ENCODE measurements at places on chromosomes 11 and 22.

- no peak for DNase-seq
These were observed 22.5 kb downstream of the CLPB start for GRCh38 chr11:72411623-72412419.

- DNase-seq: no peak
These were observed 812.2 kb upstream of the LUZP2 start for GRCh38 chr11:23684701-23685100.

DNA sequence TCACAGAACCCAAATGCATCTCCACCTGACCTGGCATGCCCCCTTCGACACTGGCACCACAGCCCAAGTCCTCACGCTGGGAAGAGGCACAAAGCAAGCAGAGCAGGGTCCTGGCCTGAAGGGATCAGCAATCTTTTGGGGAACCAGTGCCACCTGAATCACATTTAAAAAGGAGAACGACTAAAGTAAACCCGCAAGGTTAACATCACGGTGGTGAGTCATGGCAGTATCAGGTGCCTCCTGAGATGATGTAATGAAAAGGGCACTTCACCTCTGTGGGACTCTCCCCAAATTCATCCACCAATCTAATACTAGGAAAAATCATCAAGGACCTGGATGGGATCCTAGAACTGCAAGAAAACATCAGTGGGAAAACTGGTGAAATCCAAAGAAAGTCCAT lies 44.9 kb downstream of the PACSIN2 start:
- no peak for DNase-seq

GRCh38 chr22:27782088-27782487 lies 19.5 kb downstream of the MN1 start:
- no peak for DNase-seq

- DNase-seq: peak; percentile 50
These were observed at the start of gene RHOG for GRCh38 chr11:3840870-3841425. Gene RHOG, minus strand, starts transcription at chr11:3840959. Its CDS starts 12,821 bp downstream, at chr11:3828138.

DNA sequence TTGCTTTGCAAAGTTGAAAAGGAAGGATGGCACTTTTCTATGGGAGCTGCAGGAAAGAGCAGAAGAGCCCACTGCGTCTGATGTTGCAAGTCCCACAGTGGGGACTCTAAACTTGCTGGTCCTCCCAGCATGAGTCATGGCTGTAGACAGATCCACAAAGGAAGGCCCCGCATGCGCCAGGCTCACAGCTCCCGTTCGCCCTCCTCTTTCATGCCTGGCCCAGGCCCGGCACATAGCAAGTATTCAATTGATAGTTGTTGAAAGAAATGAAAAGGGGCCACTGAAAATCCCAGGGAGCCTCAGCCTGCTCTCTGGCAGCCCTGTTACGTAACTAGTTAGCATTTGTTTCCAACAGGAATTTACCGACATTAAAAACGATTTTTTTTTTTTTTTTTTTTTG lies 18.9 kb downstream of the AP1B1 start:
- no peak for DNase-seq

DNA sequence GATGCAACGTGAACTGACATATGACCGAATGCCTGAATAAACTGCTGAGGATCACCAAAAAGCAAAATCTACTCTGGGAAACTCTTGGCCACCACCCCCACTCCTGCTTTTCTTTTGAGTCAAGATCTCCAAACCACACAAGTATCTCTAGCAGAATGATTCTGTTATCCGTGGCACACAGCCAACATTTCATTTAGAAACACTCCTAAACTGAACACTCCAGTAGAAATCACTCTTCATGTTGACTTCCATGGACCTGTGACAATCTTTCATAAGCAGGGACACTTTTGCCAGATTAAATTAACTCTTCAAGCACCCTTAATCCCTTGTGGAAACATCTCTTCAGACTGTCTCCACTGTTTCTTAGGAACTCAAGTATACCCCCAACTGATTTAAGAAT lies 44.4 kb downstream of the VSIG10L2 start:
- no peak for DNase-seq

DNA sequence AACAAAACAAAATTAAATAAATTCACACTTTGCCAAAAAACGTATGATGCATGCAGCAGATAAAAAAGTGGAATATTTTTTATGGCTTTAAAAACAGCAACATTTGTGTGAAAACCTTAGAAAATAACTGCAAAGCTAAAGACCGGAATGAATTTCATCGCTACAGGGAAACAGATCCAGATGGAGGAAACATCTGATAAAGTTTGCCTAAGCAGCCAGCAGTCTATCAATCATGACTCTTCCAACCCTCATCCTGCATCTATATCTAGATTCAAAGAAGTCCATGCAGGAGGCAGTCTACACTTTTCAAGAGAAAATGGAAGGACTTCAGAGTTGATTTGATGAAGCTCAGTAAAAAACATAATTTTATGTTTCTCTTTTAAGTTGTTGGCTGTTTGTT lies 126.8 kb downstream of the SWAP70 start:
- no peak for DNase-seq

GRCh38 chr11:57497303-57498247 lies 17.9 kb downstream of the SLC43A1 start:
- no peak for DNase-seq

DNA sequence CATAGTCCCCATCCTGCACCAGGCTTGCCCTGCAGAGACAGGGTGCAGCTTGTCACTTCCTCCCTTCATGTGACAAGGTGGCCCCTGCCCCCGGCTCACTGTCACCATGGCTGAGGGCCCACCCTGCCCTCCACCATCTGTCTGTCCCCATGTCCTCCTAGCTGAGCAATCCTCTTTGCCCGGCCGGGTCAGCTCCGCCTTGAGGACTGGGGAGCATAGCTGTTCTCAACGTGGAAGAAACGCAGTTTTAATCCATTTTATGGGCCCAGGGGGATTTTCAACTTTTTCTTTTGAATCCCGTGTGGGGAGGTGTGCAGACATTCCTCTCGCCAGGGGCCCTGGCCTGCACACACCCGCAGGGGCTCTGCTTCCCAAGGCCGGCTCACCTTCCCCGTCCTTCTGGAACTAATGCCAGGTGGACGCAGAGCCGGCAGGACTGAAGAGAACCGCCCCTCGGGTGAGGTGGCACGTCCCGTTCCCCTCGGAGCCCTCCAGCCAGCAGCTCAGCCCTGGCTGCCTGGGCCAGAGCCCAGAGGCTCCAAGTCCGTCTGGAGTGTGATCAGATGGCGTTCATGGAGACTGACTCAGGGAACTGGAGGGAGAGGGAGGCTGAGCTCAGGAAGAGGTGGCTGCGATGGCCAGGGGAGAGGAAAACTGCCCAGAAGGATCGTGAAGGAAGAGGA lies 1108.7 kb downstream of the BRD1 start:
- no peak for DNase-seq

DNA sequence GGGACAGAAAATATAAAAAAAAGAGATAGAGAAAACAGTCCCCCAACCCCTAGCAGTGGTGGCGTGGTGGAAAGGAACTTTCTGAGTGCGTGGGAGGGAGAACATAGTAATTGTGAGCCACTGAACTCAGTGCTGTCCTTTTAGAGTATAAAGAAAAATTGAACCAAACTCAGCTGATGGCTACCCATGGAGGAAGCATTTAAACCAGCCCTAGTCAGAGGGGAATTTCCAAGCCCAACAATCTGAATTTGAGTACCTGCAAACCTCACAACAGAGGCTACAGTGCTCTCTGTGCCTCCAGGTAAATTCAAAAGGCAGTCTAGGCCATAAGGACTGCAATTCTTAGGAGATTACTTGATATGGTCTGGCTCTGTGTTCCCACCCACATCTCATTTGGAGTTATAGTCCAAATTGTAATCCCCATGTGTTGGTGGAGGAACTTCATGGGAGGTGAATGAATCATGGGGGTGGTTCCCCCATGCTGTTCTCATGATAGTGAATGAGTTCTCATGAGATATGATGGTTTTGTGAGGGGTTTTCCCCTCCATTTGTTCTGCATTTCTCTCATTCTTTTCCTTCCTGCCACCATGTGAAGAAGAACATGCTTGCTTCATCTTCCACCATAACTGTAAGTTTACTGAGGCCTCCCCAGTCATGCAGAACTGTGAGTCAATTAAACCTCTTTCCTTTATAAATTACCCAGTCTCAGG lies 687.8 kb downstream of the FAM181B start:
- no peak for DNase-seq

DNA sequence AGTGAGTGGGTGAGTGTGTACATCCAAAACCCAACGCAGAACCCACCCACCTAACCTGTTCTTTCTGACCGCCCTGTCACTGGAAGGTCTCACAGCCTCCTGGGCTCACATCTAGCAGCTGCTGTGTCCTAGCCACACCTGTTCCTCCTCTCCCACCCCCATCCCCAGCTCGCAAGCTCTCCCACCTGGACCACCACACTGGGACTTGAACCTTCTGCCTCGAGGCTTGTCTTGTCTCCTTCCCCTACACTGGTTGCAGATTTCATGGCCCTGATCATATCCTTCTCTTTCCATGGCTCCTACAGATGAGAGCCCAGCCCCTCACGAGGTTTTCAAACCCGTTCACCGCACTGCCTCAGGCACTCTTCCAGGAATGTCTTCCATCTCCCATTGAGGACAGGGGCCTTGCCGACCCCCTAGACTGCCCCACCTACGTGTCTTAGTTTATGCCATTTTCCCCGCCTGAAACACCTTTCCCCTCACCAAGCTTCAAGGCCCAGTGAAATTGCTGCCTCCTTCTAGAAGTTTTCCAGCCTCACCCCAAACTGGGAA lies 6.7 kb downstream of the IFITM10 start:
- DNase-seq: no peak

DNA sequence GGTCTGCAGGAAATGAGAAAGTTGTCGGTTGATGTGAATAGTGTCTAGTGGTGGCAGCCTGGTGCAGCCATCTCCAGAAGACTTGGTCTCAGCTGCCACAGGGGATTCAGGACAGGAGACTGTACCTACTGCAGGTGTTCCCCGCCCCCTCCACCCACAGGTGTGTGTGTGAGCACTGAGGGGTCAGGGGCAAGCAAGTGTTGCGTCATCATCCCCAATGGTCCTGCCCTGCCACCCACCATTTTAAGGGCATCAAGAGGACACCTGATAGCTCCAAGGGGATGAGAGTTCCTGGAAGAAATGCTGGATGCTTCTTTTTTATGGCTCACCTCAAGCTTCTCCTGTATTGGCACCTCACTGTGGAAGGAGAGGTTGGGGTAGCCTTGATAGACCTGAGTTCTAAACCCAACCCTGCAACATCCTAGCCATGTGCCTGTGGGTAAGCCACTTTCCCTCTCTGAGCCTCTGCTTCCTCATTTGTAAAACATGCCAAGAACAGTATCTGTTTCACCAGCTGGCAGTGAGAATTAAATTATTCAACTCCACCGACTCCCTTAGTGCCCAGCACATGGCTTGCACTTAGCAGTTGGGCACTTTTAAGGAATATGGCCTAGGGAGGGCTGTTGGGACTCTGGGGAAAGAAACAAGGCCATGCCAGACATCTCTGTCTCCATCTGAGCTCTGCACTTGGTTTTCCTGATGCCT lies 6.1 kb downstream of the C11orf91 start:
- DNase-seq: no peak

DNA sequence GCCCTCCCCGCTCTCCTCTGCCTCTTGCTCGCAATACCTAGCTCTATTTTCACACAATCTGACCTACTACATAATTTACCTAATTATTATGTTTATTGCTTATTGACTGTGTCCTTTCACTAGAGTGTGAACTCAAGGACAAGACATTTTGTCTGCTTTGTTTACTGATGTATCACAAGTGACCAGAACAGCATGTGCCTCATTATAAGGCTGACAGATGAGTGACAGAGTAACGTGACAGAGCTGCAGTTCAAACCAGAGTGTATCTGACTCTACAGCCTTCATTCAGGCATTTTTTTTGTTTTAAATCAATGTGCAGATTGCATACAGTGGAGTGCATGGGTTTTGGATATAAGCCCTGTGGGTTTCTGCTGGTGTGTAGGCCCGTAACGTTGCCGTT lies 82.0 kb upstream of the RAB1B start:
- DNase-seq: no peak

GRCh38 chr11:64097468-64098317 lies 62.0 kb downstream of the FLRT1 start:
- DNase-seq: no peak

GRCh38 chr22:47835726-47836125 lies 1073.3 kb downstream of the TBC1D22A start:
- no peak for DNase-seq

DNA sequence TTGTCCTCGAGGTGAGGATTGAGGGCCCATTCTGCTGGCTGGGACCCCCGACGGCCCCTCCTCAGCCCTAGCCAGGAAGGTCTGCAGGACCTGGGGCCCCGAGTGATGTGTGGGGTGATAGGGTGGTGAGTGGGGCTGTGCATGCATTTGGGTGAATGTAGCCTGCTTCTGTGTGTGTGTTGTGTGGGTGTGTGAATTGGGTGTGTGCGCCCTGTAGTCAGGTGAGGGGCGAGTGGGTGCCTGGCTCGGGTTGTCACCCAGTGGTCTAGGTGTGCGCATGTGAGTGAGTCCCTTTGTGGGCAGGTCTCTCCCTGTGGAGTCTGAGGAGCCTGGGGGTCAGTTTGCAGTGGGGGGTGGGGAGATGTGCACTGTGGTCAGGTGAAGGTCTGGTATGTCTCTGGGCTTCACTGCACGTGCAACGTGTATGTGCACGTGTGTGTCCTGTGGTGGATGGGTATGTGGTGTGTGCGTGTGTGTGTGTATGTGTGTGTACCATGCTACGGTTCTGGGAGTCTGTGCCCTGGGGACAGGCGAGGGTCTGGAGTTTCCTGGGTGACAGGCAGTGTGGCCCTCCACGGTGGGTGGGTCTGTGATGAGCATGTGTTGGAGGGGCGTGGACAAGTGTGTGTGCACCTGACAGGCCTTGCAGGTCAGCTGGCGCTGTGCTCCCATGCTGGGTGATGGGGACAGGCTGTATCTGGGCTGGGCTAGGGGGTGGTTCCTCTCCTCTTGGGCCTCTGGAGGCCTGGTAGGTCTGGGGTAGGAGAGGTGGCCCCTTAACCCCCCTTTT lies 1.0 kb downstream of the TMEM151A start:
- DNase-seq: no peak

GRCh38 chr11:120174866-120175265 lies 36.0 kb upstream of the OAF start:
- no peak for DNase-seq

- DNase-seq: no peak
These were observed 861.3 kb downstream of the TBC1D22A start for GRCh38 chr22:47623763-47624148.

DNA sequence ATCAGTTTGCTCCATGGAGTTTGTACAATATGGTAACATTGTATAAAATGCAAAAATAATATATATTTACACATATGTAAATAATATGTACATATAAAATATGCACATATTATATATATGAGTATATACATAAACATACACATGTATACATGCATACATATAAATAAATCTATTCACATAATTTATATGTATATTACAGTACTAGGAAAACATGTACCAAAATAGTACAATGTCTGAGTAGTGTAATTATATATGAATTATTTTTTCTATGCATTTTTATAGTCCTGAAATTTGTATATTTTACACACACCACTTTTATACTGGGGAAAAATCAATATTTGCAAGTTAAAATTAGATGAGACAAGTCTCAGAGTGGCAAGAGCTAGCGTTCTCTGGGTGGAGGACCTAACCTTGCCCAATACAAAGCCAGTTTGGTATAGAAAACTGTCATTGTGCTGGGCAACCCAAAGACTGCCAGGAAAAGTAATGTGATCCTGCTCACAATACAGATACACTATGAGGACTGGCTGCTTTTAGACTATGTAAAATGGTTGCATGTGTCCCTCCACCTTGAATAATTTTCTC lies 889.4 kb downstream of the LRRC4C start:
- no peak for DNase-seq
